Stimulated activated CD8-positive, alpha-beta memory T cell treated with anti-CD3 and anti-CD28 coated beads, Interleukin-4, amount 100 ng/mL, for 4 hours (primary cell): ENCODE measurements at places on chromosomes 3 and 15.

DNA sequence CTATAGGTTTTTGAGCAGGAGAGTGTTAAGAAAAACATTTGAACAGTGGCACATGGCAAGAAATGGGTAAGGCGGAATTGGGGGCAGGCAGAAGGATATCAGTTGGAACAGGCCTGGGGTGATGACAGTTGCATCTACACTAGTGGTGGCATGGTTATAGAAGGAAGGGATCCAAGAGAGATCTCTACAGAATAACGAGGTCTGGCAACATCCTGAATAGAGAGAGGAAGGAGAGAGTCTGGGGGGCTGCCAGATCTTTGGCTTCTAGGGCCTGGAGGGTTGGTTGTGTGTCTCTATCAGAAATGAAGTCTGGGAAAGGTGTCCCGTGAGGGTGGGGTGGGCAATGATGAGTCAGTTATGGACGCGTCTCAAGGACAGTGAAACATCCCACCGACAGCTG, 26.3 kb downstream of the FSTL1 start:
- no peak for DNase-seq

DNA sequence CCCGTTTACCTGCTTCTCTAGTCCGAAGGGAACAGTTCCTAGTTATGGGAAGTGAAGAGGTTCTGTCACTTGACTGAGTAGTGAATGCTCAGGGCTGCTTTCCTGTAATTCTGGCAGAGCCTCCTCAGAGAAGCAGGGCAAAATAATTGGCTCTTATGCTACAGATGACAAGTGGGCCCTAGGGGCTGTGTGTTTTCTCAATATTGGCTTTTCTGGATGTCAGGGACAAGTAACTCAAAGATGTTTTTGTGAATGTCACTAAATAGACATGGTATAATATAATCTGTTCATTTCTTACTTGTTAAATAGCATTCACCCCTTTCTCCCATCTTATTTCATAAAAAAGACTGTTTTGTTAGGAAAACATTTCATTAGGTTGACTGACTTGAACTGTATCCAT, 40.1 kb downstream of the SGO1 start:
- DNase-seq = no peak

DNA sequence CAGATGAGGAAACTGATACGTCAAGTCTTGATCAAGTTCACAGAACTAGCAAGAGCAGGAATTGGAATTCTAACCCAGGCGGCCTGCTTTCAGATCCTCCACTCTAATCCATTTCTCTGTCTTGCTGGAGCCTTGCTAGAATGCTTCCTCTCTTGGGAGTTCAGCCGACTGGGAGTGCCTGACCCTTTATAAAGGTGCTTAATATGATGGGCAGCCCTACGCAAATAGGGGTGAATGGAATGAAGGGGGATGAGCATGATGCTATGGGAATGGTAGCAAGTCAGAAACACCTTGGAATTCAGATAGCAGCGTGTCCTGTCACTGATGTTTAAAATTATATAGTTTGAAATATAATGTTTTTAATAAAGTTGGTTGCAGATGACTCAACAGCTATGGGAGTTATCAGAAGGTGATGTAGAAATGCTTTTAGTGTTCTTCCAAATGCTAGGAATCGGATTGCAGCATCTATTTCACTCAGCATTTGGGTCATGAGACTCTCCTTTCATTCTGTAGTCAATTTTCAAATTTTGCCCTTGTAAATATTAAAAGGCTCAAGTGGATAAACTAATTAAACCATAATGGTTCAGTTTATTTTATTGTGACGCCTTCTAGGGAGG, 150.7 kb downstream of the FNDC3B start:
- DNase-seq = no peak

DNA sequence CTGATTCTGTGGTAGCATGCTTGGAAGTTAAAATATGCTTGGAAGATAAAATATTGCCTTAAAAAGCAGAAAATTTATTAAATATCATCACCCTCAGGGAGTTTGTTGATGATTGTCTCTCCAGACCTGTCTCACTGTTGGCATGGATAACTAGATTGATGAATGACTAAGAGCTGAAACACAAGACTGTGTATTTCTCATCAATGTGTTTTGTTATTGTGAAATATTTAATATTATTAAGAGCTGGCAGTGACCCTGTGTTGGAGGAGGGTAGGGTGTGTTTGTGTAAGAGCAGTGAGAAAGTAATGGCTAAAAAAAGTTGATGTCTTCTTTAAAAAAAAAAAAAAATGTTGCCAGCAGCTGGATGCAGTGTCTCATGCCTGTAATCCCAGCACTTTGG, 82.2 kb downstream of the ITPR1 start:
- no peak for DNase-seq

DNA sequence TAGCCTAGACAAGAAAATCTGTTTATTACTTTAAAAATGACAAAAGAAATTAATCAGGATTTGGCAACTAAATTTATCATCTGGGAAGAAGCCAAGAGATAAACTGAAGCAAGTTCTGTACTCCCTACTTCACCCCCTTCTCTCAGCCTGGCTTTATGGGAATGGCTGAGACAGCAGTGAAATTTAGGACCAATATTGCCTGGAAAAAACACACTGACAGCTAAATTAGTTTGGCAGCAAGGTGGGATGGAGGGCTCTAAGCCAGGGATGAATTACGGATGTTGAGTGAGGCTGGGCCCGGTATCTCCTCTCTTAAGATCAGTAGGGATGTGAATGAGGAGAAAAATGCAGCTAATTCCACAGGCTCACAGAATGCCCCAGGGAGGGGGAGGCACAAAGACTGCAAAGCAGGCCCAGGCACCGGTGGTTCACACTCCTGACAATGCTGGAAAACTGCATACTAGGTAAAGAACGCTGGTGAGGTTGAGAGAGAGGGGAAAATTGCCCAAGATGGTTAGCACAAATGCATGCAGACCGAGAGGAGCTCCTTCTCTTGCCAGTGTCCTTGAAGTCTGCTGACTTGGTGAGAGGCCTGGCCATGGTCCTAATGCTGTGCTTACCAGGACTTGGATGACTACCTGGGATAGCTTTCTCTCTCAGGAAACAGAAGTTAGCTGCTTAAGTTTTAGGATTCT, 89.0 kb downstream of the WDR76 start:
- DNase-seq = no peak

DNA sequence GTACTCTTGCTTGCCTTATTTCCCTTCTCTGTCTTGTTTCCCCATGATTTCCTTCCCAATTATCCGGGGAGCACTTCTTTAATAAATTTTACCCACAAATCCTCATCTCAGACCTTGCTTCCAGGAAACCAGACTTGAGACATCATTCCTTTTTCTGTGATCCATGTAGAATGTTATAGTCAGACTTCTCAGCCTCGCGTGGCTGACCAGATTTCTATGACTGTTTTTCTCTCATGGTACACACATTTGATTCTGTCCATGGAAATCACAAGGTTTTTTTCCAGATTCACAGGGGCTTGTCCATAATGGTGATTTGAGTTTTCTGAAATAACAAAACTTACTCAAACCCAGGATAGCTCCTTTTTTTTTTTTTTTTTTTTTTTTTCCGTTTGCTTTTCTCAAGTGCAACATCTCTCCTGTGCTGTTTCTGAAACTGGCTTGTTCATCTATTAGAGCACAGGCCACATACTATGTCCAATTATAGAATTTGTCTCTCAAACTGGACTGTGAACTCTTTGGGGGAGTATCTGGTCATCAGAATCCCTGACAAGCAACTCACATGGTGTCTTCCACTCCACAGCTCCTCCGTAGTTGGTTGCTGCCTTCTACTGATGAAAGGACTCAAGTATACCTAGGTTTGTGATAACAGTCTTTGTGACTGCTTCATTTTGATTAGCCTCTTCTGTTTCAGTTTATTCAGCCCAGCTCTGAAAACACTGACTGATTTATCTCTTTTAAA, 50.8 kb downstream of the RBMS3 start:
- no peak for DNase-seq

GRCh38 chr3:48678056-48678455, 7.7 kb downstream of the NCKIPSD start:
- no peak for DNase-seq

DNA sequence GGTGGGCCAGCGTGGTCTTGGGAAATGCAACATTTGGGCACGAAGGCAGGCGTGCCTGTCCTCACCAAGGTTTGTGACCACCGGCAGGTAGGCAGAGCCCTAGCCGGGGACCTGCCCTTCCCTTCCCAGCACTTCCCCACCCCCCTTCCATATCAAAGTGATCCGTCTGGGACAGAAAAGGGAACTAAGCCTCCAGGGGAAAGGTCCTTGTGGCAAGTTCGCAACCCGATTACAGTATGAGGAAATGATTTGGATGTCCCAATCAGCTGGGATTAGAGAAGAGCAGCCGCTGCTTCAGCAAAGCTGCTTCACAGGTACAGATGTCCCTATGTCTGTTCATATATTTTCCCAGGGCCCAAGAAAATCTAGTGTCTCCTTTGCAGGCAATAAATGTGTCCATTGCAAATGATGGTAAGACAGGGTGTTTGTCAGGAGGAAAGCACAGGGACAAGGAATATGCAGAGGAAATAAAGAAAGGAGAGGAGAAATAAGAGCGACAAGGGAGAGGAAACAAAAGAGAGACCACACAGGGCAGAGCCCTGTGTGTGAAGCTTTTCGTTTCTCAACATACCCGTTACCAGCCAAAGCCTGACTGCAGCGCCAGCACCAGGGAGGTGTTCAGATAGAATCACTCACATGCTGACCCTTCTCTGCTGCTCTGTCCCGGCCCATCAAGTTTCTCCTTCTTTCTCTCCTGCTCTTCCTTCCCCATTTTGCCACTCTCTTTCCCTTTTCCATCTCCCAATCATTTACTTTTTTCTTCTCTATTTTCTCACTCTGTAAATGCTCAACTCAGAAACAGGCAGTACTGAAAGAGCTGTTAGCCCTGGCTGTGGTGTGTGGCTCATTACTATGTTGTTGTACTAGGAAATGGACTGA, 17.4 kb upstream of the SECISBP2L start:
- no peak for DNase-seq

GRCh38 chr15:63195569-63196015, 6.2 kb downstream of the RAB8B start:
- DNase-seq = no peak

GRCh38 chr3:19348500-19348899, 200.2 kb downstream of the KCNH8 start:
- DNase-seq = no peak

- no peak for DNase-seq
Observed at GRCh38 chr15:90192961-90193786, 8.0 kb upstream of the SEMA4B start.

- DNase-seq = no peak
Observed at GRCh38 chr3:5219216-5219615, 31.7 kb downstream of the EDEM1 start.

- no peak for DNase-seq
Observed at GRCh38 chr3:48951764-48952163, 33.1 kb downstream of the ARIH2 start.

DNA sequence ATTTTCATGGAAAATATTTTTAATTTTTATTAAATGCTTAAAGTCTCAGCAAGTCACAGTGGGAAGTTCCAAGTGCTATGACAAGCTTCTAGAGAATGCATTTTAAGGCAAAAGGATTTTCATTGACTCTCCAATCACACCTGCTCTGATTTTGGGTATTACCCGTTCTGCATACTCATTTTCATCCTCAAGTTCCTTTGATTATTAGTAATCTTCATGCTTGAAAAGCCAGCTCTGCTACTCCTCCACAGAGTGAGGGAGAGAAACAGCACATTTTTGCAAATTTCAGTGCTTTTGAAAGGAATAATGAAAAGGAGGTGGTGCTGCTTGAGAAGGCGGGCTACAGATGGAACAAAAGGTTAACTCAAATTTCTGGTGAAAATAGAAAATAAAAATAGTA, 450.7 kb downstream of the NSUN3 start:
- DNase-seq = no peak

GRCh38 chr3:151197981-151198767, 4.8 kb downstream of the GPR171 start:
- DNase-seq = no peak

- DNase-seq = no peak
Observed at GRCh38 chr15:39909007-39909406, 11.1 kb downstream of the GPR176 start.

GRCh38 chr3:119413603-119414280, 49.7 kb downstream of the TMEM39A start:
- DNase-seq = no peak

GRCh38 chr3:4711680-4711992, 218.5 kb downstream of the ITPR1 start:
- no peak for DNase-seq

- DNase-seq = no peak
Observed at GRCh38 chr3:48433472-48434118, 3.7 kb upstream of the PLXNB1 start.

- no peak for DNase-seq
Observed at GRCh38 chr3:77254967-77255831, 215.3 kb downstream of the ROBO2 start.

GRCh38 chr15:62021991-62022600, 38.2 kb downstream of the VPS13C start:
- no peak for DNase-seq

- DNase-seq = no peak
Observed at GRCh38 chr15:48416301-48416700, 85.1 kb downstream of the DUT start.

DNA sequence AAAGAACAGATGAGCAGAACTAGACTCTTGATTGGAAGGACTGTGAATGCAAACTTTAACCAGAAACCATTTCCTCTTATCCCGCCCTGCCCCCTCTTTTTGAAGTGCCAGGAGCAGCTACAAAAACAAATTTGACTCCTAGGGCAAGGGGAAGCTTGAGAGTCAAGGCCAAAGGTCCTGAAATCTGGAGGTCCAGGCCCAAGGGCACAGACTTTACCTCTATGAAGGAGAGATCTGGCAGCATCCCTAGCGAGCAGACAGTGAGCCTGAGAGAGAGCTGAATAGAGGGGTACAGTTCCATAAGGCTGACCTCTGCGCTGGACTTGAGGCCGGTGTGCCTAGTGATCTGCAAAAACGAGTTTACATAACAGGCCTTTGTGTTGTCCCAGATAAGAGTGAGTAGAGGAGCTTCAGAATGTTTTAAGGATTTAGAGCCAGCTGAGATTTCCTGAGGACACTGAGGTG, 5.1 kb downstream of the RAB43 start:
- no peak for DNase-seq

DNA sequence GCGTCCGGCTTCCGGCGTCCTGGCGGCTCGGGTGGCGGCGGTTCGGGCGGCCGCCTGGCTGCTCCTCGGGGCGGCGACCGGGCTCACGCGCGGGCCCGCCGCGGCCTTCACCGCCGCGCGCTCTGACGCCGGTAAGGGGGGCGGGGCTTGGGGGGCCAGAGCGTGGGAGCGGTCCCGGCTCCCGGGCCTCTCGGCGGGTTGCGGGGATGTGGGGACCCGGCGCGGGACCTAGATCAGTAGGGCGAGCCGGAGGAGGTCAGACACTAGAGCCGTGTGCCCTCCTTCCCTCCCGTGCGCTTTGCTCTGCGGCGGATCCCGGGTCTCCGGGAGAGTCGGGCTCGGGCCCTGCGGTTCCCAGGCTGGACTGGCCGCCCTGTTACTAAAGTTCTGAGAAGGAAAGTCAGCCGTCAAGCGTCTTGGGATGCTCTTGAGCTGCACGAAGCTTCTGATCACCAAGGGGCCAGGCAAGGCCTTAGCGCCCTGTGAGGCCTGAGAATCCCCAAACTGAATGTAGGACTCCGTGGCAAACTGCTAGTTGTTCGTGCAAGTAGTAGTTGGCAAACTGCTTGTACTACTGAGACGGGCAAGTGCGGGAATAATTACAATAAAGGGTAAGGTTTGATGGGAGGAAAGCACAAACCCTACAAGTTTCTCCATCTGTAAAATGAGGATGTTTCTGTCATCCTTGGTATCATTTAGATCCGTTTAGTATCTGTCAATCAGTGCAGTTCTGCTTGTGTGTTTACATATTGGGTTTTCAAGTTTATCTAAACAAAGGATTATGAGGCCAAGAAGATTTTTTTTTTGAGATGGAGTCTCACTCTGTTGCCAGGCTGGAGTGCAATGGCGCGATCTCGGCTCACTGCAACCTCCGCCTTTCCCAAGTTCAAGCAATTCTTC, 587 bp downstream of the PIGX start:
- peak; percentile 26 for DNase-seq

- DNase-seq = no peak
Observed at GRCh38 chr3:39156421-39156820, 3.0 kb upstream of the CSRNP1 start.
